ENCODE measurements at places on chromosomes 16 and 17.

DNA sequence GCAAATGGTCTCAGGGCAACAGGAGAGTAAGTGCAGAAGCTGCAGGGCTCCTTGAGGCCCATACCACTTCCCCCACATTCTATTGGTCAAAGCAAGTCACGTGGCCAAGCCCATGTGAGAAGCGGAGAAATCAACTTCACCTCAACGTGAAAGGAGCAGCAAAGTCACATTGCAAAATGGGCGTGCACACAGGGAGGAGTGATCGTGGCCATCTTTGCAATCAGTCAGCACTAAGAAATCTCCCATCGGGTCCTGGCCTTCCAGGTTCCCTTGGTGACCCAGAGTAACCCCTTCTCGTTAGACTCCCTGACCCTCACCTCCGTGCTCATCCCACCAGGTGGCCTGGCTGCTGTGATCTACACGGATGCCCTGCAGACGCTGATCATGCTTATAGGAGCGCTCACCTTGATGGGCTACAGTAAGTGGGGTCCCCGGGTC, 38.0 kb downstream of the SLC5A11 start:
- DNase-seq, result no peak

DNA sequence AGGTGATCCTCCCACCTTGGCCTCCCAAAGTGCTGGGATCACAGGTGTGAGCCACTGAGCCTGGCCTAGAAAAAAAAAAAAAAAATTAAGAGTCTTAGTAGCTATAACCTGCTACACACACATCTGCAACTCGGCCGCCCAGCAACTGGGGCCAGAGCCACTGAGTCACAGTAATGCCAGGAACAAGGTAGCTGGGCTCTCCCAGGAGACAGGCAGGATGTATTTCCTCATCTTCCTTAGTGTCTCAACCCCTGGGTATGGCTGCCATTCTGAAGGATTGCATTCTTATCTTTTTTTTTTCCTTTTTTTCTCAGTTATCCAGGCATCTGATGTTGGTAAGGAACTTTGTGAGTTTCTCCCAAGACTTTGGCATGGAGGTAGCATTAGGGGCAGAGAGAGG, 7.1 kb upstream of the PSMD3 start:
- DNase-seq, result no peak

DNA sequence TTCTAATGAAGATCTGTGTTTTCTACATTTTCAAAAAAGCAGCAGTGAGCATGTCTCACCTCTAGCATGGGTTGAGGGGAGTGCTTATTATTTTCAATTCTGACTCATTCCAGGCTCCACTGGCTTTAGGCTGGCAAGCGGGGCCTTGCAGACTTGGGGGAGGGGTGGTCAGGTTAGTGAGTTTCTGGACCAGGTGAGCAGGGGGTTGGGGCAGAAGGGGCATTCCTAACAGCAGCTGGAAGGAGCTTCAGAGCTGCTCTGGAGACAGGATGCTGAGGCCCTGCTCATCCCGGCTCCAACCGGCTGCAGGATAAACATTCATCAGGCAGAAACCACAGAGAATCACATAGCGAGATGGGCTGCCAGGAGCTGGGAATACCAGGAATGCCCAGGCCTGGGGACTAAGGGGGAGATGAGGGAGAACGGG, 10.5 kb upstream of the KRT19 start:
- no peak for DNase-seq

DNA sequence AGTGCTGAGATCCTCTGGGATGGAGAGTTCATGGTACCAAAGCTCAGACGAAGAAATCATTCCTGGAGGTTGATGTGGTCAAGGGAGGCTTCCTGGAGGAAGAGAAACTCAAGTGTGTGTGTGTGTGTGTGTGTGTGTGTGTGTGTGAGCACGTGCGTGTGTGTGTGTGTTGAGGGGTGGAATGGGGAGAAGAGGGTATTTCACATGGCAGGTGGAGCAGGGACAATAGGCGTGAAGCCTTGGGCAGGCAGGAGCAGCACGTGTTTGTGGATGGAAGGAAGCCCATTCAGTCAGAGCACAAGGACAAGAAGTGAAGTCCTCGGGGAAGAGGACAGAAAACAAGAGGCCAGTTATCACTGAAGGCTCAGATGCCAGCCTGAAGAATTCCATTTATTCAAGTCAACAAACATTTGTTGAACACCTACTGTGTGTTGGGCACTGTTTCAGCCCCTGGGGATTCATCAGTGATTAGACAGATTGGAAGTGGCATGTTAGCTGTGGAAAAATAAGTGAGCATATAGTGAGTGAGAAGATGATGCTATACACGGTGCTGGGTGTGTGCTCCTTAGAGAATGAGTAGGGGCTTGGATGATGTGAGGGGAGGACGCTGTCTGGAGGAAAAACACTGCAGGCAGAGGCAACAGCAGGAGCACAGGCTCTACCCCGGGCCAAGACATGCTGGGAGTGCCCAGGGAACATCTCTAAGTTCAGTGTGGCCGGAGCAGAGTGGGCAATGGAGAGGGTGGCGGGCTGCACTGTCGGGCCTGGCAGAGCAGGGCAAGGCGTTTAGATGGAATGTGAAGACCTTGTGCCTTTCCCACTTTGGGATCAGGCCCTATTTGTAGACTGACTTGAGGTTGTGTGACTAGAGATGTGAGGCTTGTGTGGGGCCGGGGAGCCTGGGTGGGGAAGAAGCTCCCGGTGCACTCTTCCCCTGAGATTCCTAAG, 267.1 kb downstream of the CBLN1 start:
- no peak for DNase-seq

DNA sequence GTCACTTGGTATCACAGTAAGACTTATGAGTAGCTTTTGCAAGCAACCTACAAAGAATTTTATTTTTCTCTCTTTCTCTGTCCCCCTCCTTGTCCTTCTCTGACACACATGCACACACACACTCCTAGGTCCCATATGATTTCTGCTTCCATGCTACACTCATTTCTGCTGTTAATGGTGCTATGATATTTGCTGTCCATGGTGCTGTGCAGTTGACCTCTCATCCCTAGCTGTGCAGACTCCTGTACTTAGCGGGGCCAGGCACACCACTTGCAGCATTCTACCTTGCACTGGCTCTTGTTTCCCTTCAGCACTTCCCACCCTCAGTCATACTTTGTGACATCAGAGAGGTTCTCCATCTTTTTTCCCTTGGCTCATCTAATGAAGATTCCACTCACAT, 158.9 kb upstream of the CNTNAP4 start:
- no peak for DNase-seq

DNA sequence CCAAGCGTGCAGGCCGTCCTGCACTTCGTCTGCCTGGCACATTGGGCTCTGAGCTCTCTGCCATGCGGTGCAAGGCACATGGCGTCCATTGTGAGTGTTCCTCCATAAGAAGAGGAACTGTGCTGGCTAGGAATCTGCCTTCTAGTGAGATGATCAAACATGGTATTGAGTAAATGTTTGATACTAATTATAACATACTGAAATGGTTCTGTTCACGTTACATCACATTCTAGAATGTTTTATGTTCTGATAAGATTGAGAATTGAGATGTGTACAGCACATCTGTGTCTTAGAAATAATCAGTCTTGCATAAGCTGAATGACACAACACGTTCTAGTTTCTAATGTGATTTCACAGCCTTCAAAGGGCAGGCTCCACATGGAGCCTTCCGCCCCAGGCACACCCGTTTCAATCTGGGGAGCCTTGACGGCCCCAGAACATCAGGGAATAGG, 42.9 kb downstream of the USP10 start:
- DNase-seq, result no peak

DNA sequence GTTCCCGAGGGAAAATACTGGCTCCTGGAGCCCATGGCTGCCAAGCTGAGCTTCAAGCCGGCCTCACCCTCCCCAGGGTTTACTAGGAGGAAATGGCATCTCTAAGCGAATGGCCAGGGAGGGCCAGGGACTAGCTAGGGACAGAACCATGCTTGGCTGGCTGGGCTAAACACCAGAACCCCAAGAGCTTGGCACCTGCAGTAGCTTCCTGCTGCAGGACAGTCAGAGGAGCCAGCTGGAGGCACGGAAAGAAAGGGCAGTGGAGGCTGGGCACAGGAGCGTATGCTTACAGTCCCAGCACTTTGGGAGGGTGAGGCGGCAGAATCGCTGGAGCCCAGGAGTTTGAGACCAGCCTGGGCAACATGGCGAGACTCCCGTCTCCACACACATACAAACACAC, 33.7 kb downstream of the PEMT start:
- no peak for DNase-seq

GRCh38 chr17:83185023-83186002, 105.9 kb downstream of the METRNL start:
- no peak for DNase-seq

DNA sequence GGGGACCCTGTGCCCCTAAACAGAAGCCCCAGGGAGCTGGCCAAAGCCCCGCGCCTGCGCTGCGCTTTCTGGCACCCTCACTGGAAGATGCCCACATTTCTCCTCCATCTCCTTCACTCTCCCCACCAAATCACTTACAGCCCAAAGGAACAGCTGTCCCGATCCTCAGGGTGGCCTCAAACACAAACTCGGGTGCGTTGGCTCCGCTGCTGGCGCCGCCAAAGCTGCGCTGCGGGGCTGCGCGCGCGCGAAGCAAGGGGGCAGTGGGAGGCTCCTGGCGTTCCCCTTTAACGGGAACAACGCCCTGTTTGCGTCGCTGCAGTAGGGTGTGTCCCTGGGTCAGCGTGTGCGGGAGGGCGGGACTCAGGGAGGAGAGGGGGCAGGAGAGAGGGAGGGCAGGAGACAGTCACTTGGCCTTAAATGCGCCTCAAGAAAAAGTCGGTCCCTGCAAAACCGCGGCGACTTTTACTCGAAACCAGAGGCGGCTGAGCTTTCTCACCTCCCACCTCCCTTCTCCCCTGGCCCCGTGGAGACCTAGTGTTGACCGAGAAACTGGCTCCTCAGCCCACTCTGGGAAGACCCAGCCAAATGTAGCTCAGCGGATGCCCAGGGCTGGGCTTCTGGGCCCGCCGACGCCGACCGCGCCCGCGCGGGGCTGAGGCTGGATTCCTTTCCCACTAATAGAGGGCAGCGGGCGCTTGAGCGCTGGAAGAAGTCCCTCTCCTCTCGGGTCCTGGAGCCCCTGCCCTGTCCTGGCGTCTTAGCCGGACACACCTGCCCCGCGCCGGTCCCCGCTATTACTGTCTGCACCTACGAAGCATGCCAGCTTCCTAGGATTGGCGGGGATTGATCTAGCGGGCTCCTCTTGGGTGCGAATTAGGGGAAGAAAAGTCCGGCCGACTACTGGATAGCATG, 2.6 kb downstream of the PMP22 start:
- no peak for DNase-seq

DNA sequence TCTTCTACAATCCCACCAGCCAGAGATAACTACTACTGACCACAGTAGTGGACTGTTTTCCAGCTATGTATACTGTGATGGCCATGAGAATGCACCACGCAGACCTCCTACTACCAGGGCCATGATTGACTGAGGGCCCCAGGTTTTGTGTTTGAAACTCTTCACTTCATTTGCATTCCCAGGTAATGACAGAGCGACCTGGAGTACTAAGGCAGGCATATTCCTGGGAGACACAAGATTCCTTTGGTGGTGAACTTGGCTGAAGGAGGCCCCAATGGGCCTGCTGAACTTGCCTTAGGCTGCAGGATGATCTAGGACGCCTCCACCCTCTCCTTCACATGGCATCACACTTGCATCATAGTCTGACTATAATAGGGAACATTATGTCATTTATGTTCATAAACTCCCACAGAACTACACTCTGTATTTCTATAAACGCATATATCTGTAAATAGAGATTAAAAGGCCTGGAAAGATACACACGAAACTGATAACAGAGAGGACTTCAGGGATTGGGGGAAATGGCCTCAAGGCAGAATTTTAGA, 30.4 kb downstream of the CLEC19A start:
- no peak for DNase-seq

- no peak for DNase-seq
These were observed 390.3 kb downstream of the SLC39A11 start for GRCh38 chr17:72702136-72702735.

DNA sequence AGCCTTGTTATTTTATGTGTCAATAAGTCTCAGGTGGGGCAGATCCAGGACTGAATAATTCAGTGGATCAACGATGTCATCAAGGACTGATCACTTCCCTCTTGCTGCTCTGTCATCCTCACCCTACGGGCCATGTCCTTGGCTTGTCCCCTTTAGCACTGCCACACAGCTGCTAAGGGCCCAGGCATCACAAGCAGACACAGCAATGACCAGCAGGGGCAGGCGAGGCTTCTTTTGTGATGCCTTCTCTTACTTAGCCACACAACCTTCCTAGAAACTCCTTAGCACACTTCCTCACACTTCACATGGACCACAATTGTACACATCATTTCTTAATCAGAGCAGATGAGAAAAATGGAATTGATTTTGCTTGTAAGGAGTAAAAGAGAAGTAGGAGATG, 356.3 kb upstream of the SOX9 start:
- no peak for DNase-seq

DNA sequence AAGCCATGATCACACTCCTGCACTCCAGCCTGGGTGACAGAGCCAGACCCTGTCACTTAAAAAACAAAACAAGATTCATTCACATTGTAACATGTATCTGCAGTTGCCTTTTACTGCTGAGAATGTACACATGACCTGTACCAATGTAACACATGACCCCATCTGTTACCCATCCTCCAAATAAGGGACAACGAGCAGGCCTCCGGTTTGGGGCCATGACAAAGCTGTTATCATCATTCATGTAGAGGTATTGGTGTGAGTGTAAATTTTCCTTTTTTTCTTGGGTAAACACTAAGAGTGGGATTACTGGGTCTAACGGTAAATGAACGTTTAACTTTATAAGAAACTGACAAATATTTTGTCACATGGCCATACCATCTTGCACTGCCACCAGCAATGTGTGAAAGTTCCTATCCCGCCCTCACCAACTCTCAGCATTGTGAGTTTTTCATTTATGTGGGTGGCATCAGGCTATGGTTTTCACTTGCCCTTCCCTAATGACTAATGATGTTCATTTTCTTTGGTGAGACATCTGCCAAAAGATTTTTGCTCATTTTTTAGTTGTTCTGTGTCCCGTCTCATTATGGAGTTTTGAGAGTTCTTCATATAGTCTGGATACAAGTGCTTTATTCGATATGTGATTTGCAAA, 145.5 kb downstream of the C16orf78 start:
- no peak for DNase-seq

- no peak for DNase-seq
These were observed 52.3 kb downstream of the CYB5D2 start for GRCh38 chr17:4195306-4195705.

DNA sequence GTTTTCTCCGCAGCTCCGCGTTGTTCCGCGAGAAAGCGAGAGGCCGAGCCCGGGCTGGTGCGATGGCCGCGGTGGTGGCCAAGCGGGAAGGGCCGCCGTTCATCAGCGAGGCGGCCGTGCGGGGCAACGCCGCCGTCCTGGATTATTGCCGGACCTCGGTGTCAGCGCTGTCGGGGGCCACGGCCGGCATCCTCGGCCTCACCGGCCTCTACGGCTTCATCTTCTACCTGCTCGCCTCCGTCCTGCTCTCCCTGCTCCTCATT, 404 bp downstream of the EMC6 start:
- no peak for DNase-seq
